Renal cortical epithelial cell (primary cell): ENCODE measurements at places on chromosomes 12 and 14. TPM values are rescaled to one million over a fixed set of nuclear protein-coding genes. Genes with fewer than 3 reads are reported as not detected.

Gene OR4K14
- not detected in 2 replicates for total RNA-seq

GRCh38 chr14:53032838-53033390 lies 82.1 kb upstream of the FERMT2 start:
- DNase-seq, result no peak

Gene MYO1H
- not detected in 2 replicates for total RNA-seq

GRCh38 chr12:42617622-42618021 lies 28.1 kb upstream of the PRICKLE1 start:
- DNase-seq, result peak; percentile 21

Gene LRRC10
- total RNA-seq, result not detected in 2 replicates

- DNase-seq, result no peak
Observed at GRCh38 chr12:126347421-126347820, 1282.2 kb downstream of the AACS start.

GRCh38 chr14:28673056-28673455 lies 93.5 kb upstream of the FOXG1 start:
- DNase-seq, result no peak

DNA sequence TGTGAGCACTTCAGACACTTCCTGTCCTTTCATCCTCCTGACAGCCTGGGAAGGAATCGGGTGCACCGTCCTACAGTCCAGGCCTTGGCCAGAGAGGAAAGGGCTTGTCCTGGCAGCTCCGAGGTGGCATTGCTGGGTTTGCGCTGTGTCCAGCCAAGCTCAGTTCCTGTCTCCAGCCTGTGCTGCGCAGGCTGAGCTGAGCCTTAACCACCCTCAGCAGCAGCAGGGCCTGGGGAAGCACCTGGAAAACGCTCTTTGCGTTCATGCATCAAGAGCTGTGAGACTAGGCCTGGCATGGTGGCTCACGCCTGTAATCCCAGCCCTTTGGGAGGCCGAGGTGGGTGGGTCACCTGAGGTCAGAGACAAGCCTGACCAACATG lies 33.7 kb upstream of the EML1 start:
- DNase-seq, result peak; percentile 69

Gene R3HDM2
- 2.6 and 32.1 TPM in 2 replicates for total RNA-seq

Gene TAS2R50
- total RNA-seq, result 0.35 and 9.3 TPM in 2 replicates

DNA sequence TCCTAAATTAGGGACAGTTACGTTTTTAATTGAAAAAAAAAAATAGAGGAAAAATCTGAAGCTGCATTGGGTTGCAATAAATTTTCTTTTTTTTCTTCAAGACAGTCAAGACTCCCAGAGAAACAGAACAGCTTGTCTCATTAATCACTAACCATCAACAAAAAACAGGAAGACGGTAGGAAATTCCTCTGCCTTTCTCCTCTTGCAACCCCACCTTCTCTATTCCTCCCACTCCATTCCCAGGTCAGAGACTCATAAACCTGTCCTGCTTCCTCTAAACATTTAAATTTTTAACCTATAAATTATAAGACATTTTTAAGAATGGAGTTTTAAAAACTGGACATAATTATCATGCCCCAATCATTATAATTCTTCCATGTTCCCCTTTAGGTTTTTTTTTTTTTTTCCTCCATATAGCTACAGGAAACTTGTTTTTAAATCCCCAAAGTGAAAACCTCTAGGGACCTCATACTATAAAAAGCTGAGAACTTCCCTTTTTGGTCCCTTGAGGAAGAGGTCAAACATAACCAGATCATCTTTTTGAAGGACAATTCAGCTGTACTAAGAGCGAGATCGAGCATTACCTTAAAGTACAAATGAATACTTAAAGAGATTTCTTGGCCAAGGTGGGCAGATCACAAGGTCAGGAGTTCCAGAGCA lies 36.0 kb downstream of the CPM start:
- DNase-seq, result peak; percentile 93
